Activated T-cell treated with anti-CD3 and anti-CD28 coated beads for 48 hours (primary cell): ENCODE measurements at places on chromosomes 6 and 20.

DNA sequence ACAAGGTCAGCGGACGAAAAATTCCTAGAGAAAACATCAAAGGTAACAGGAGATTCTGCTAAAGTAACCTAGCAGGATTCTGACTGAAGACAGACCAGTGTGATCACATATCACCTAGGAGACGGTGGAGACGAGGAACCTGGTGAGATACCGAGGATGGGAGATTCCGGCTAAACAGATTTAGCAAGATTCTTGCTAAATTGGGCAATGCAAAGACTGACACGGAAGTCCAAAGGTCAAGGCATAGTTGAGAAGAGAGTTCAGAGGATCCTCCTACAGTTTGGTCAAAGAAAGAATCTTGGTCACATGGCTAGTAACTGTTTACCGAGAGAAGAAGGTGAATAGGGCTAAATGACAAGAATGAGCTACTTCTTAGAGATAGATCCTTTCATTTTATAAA is 61.1 kb downstream of the TMEM170B start:
- no peak for DNase-seq

DNA sequence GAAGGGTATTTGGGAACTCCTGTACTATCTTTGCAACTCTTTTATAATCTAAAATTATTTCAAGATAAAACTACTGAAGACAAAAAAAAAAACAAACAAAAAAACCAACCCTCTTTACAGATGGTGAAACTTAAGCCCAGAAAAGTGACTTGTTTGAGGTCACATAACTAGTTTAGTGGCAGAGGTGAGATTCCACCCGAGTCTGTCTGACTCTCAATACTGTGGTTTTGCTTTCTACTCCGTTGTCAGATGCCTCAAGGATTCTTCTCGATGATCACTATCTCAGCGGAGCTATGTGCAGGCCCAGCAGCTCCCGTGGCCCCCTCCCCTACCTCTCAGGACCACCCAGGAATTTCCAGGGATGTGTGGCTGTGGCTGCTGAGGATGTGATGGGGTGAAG is 36.1 kb upstream of the KCNB1 start:
- no peak for DNase-seq

- DNase-seq, result no peak
Measured at GRCh38 chr20:57587989-57588377, 27.1 kb downstream of the PCK1 start.

DNA sequence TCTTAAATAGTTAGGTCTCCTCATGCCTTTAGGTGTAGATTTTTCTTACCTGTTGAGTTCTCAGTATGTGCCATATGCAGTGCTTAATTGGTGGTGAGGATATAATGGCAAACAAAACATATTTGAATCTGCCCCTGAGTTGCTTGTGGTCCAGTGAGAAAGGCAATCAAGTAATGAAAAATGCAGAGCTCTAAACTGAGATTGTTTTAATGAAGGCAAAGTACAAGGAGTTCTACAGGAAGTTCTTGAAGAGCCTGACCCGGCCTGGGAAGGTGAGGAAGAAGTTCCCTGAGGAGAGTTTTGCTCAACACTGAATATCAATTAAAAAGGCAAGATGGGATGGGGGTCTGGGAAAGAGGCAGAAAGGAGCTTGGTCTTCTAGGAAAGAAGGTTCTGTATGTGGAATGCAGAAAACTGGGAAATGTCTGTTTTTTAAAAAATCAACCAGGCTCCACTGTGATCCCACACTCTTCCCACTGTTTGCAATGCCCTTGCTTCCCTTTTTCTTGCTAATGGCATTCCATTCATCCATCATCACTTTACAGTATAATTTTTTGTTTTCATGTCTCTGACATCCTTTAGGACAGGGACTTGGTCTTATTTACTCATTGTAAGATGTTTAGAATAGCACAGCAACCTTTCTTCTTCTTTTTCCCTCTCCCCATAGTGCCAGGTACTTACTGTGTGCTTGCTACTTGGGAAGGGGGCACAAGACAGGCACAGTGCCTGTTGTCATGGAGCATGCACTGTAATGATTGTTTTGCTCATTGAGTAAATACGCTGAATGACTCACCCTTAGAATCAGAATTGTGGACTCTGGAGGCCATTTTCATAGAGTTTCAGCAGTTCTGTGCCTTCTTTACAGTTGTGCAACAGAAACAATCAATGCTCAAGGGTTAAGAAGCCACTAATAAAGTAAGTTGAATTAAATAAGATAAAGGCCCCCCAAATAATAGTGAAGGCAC is 64.3 kb downstream of the ANKS1A start:
- DNase-seq, result no peak

- DNase-seq, result no peak
Measured at GRCh38 chr6:146498309-146498708, 45.3 kb upstream of the RAB32 start.

GRCh38 chr6:18451756-18452155 is 64.6 kb downstream of the RNF144B start:
- DNase-seq, result no peak

DNA sequence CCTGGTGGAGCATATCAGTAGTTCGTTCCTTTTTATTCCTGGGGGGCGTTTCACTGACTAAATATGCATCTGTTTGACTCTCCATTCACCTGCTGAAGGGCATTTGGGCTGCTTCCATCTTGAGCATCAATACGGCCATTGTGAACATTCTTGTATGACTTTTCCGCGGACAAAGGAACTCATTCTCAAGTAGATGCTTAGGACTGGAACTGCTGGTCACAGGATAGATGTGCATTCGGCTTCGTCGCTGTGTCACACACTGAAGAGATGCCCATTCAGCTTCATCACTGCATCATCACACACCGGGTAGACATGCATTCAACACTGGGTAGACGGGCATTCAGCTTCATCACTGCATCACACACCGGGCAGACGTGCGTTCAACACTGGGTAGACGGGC is 95.3 kb downstream of the TAF4 start:
- DNase-seq, result no peak

DNA sequence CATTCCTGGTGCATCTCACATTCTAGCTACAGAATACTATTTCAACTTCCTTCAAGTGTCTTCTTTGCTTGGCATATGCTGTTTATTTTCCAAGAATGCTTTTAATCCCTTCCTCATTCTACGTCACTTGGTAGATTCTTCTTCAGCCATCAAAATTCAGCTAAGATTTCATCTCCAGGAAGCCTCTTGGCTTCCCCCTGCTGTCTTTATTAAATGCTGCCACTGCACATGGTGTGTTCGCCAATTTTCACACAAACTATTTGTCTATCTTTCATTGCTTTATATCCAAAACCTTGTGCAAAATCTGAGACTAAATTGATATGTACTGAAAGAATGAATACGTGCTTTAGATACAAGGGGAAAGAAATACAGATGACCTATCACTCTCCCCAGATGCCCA is 253.0 kb downstream of the RFPL4B start:
- no peak for DNase-seq

- no peak for DNase-seq
Measured at GRCh38 chr6:160950507-160950906, 41.1 kb upstream of the MAP3K4 start.

- no peak for DNase-seq
Measured at GRCh38 chr6:167906899-167907298, 80.2 kb downstream of the AFDN start.

GRCh38 chr6:111679126-111679858 is 73.6 kb upstream of the TRAF3IP2 start:
- no peak for DNase-seq

GRCh38 chr6:132210886-132211563 is 190.2 kb downstream of the MOXD1 start:
- DNase-seq, result no peak

GRCh38 chr6:45423111-45423823 is 45.5 kb upstream of the SUPT3H start:
- peak; percentile 48 for DNase-seq

- no peak for DNase-seq
Measured at GRCh38 chr20:17511401-17511800, 19.8 kb downstream of the BFSP1 start.

GRCh38 chr6:37589941-37590340 is 90.2 kb upstream of the CCDC167 start:
- no peak for DNase-seq

- no peak for DNase-seq
Measured at GRCh38 chr20:10167040-10167439, 51.6 kb upstream of the SNAP25 start.

GRCh38 chr6:5464099-5464885 is 203.0 kb downstream of the FARS2 start:
- no peak for DNase-seq

- DNase-seq, result no peak
Measured at GRCh38 chr20:16485401-16485800, 87.8 kb downstream of the KIF16B start.

GRCh38 chr6:44781912-44782597 is 394.5 kb downstream of the CDC5L start:
- DNase-seq, result no peak

GRCh38 chr20:33148040-33148439 is 19.9 kb upstream of the BPIFA2 start:
- DNase-seq, result no peak

DNA sequence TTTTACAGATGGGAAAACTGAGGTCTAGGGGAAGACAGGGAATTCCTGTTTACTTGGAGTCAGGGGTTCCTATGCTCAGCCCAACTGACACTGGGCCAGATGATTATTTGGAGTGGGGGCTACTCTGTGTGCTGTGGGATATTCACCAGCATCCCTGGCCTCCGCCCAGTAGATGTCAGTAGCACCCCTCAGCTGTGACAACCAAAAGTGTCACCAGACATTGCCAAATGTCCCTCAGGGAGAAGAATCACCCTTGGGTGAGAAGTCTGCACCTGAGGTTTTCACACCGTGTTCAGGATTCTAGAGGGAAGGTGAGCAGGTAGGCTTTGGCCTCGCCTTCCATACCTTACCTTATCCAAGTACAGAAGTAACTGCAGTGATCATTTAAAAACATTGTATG is 27.6 kb downstream of the CDH26 start:
- no peak for DNase-seq

GRCh38 chr6:126682440-126682839 is 342.5 kb downstream of the CENPW start:
- DNase-seq, result no peak

GRCh38 chr6:105199711-105200110 is 19.9 kb upstream of the POPDC3 start:
- DNase-seq, result no peak

DNA sequence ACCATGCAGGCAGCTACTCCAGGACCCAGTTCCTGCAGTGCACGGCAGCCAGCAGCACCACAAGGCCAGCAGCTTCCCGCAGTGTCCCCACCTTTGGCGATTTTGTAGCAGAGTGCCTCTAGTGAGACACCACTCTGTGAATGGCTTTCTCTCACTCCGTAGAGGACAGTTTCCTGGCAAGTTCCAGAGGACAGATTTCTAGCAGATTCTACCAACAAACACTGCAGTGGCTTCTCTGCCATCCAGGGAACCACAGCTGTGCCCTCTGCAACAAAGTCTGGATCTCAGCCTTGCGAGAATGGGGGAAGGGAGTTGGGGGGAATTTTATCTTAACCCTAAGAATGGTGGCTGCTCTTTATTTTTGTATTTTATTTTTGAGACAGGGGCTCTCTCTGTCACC is 28.7 kb downstream of the SNHG17 start:
- DNase-seq, result no peak

- no peak for DNase-seq
Measured at GRCh38 chr6:102701019-102701418, 1307.5 kb downstream of the GRIK2 start.

DNA sequence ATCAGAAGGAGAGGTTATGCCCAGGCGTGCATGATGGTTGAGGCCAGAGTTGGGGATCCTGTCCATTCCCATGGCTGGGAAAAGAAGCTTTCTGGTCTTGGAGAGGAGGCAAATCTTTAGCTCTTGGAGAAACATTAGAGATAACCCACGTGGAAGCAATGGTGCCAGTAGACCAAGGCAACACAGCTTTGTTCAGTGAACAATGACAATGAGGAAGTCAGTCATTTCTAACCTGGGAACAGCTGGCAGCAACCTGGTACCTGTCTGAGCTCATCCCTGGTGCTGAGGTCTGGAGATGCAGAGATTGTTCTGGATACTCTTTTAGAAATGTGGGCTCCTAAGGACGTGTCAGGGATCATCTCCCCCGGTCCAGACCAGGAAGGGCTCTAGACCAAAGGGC is 76.7 kb upstream of the PAX1 start:
- no peak for DNase-seq

- peak; percentile 33 for DNase-seq
Measured at GRCh38 chr20:63738687-63739129, 868 bp upstream of the SLC2A4RG start.

GRCh38 chr6:3285732-3286131 is 27.0 kb downstream of the PSMG4 start:
- no peak for DNase-seq

DNA sequence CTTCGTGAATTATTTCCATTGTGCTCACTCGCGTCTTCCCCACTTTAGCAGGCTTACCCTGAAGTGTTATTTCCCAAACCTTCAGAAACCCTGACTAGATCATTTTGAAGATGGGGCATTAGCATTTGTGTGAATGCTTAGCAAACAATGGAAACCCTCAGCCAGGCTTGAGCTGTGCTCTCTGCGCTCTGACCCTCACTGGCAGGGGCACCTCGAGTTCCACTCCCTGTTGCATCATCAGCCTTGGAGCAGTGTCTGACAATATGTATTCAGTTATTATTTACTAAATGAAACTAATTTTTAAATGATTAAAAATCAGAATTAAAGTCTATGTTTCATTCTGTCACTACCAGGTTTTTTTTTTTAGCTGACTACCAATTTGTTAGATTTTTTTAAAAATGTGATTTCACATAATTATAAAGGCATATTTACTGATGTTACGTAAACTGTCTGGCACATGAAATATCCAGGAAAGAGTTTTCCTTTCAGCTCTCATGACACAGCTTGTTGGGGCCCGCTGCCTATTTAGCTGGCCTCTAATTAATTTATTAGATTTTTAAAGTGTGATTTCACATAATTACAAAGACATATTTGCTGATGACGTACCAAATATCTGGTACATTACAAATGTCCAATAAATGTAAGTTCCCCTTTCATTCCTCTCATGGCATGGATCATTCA is 155.2 kb downstream of the PACRG start:
- no peak for DNase-seq

DNA sequence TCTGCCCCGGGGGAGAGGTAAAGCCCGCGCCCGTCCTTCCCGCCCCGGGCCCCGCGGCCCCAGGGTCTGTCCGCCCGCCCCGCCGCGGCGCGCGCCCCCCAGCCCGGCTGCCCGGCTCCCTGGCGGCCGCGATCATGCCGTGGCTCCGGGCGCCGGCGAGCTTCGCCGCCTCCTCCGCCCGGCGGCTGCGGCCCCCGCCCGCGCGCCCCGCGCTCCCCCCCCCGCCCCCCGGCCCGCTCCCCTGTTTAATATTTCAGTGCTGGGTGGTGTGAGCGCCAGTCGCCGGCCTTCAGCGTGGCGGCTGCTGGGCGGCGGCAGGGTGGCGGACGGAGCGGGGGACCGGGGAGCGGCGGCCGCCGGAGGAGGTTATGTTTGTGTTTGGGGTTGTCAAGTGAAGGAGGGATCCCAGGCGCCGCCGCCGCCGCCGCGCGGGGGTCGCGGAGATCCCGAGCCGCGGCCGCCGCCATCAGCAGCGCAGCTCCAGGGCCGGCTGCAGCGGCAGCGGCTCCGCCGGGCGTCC is at the start of gene HIVEP1:
TSS of gene HIVEP1 (plus strand) at position 275 of the 520 bp plus-strand sequence. CDS start 3,317 bp downstream, outside the sequence.
- peak; percentile 23 for DNase-seq
